GM13977 (cell line): ENCODE measurements at places on chromosomes 7 and 10.

GRCh38 chr10:110684800-110685446, 40.8 kb downstream of the RBM20 start:
- no peak for DNase-seq

DNA sequence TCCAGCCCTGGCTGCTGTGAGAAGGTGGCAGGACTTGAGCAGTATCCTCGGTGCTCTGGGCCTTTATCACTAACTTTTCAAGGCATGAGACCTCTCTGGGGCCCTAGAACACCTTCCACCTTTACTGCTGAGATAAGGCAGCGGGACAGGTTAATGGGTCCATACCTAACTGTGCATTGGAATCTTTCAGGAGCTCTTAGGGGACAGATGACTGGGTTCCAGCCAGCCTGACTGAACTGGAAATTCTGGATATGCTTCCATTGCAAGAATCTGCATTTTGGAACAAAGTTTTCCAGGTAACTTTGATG, 73.0 kb downstream of the ATXN7L1 start:
- DNase-seq = no peak

DNA sequence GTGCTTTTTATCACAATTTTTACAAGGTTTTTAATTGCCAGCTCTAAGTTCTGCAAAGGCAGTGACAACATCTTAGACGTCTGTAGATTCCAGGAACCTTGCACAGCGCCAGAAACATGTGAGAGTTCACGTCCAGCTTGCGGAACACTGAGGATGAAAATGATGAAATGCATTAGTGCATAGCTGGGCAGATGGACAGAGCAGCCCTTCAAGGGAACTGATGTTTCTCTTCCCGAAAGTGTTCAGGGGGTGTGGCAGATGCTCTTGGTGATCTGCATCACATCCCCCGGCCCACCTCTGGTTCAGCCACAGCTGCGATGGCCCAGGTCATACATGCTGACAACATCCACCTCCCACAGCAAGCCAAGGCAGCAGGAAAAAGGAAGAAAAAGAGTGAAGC, 40.9 kb downstream of the ITIH5 start:
- no peak for DNase-seq

DNA sequence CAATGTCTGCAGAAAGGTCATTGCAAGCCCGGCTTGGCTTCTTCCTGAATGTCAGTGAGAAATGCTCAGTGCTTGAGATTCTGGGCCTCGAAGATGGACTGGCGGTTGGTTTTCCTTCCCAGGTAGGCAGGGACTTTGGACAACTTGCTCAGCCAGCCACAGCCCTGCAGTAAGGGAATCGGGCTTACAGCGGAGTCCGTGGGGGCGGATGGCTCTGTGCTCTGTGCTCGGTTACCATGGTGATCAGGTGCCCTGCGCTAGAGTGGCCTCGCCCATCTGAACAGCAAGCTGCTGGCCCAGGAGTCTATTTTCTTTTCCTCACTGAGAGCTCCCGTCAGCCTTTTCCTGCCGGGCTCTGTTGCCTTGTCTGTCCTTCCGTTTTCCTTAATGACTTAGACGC, 77.8 kb upstream of the SH2B2 start:
- DNase-seq = no peak

DNA sequence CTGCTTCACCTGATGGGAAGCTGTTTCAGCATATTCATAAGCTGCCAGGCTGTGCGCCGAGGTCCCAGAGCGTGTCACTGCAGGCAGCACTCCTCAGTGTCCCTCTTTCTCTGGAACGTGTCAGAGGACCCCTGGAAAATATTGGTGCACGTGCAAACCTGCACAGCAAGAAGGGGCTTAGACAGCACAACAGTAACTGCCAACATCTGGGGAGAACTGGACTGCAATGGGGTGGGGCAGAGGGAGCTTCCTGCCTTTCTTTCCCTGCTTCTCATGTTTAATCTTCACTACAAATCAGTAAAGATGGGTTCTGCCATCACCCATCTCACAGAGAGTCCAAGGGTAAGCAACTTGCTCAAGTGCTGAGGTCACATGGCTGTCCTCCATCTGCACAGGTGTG, 86.5 kb upstream of the GPR26 start:
- DNase-seq = no peak

DNA sequence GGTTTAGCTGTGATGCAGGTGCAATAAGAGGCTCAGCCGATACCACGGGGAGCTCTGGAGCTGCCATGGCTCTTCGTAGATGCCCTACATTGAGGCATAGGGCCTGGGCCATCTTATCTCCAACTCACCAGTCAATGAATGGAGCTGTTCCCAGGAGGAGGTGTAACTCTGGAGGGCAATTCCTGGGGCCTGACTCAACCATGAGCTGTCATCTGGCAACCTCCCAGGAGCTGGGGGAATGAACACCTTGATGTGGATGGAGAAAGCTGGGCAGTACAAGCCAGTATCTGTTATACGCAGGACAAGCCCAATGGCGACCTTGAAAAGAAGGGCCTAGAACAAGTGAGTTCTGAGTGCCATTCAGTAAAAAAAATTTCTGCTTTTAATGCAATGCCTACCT, 224.0 kb upstream of the PLXDC2 start:
- DNase-seq = no peak

DNA sequence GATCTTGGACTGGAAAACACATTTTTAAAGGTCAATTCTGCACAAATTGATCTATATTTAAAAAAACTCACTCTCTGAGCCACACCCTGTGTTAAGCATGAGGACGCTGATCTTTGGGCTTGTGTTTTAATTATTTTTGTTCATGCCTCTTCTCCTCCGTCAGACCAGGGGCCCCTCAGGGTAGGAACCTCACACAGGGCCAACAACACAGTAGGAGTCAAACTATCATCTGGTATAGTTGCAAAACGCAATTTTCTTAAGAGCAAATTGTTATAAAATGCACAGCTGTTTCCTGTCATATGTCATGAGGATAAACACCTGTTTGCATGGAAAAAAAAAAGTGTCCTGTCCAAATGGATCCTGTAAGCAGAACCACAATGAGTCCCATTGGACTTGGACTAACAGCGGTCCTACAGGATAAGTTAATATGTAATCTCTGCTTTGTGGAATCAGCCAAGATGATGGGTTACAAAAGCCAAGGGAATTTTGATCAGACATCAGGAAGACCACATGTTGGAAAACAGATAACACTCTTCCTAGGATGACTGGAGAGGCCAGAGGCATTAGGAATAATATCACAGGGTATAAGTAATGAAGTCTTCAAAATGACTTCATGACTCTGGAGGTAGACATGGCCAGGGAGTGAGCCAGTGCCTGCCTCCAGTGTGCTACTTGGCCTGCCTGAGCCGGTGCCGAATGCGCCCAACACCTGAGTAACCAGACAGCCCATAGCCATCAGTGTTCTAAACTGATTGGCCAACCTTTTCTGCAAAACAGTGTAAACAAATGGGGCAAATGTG, 184.9 kb upstream of the ADCY1 start:
- DNase-seq = no peak

DNA sequence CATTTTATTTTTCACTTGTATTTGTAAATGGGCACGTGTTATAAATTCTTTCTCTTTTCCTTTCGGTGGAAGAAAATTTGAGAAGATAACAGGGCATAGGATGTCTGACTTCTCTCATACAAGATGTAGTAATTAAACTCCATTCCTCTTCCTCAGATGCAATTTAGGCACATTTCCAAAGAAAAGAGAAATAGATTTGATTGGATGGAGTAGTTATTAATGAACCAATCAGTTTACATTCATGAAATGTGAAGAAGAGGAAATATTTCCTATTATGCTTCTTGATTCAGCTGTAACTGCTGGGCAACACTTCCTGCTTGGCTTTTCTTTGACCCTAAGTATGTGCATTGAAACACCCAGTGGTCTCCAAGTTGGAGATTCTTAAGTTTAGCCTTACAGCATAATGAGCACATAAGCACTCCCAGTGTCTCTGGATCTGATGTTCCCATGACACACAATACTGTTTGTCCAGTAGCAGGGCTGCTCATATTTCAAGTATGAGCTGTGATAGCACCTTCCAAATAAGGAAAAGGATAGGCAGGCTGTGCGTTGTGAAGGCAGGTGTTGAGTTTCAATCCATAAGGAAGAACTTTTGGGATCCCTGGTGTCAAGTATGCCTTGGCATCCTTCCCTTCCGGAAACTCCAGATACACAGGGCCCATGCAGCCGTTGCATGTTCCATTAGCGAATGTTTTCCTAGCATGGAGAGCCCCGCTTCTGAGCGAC, 33.4 kb upstream of the COBL start:
- DNase-seq = no peak

GRCh38 chr10:105243381-105243780, 602.3 kb downstream of the SORCS3 start:
- DNase-seq = no peak

- DNase-seq = no peak
These were observed 24.5 kb upstream of the GTF2IRD1 start for GRCh38 chr7:74429153-74429747.

DNA sequence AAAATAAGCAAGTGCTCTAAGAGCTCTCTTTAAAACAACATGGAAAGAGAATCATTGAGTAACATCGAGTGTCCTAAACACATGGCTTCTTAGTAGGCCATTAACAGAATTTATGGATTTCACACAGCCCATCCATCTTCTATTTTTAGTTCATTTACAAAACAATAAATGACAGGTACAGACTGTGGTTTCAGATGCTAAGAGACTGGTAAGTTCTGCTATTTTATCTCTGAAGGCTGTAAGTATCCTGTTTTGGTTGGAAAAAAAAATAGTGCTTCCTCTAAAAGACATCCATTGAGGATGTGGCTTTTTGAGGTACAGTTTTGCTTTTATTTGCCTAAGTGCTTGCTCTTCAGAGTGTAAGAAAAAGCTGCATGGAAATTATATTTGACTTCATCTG, 27.4 kb upstream of the GNAI1 start:
- DNase-seq = no peak

DNA sequence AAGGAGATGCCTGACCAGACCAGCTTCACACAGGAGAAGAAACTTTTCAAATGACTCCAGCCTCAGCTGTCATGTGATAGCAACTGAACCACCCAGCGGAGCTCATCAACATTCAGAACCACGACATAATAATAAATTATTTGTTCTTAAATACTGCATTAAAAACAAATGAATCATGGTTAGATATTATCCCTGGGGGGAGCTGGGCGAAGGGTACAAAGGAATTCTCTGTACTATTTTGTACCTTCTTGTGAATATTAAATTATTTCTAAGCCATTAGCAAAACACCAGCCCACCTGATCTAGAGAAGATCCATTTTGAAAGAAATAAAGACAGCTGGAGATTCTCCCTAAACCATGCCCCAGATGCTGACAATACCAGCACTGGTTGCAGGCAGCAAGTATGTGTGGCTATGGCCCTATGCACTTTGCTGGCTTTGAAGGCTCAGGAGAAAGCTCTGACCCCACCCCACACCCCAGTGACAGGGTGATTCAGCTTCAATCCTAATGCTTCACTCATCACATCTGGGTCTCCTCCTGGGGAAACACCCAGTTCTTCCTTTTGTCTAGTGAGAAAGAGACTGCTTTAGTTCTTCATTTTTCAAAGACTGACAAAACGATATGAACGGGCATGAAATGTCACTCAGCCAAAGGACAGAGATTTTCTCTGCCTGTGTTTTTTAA, 45.5 kb upstream of the NKX2-3 start:
- DNase-seq = no peak

DNA sequence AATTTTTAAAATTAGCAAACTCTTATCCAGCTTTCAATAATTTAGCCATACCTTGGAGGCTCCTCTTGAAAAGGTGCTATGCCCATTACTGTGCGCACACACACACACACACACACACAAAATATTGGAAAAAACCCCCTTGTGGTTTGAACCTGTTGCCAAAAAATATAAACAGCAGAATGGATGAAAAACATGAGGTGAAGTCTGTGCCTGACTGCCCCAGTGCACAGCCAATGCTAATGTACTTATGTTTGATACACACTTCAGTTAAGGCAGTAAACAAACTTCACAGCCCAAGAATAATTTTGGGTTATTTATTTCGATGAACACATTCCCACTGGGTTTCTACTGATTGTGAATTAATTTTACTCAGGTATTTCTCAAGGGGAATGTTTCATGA, 113.2 kb upstream of the SEM1 start:
- DNase-seq = no peak

GRCh38 chr7:34036972-34037792, 131.8 kb downstream of the BMPER start:
- no peak for DNase-seq

DNA sequence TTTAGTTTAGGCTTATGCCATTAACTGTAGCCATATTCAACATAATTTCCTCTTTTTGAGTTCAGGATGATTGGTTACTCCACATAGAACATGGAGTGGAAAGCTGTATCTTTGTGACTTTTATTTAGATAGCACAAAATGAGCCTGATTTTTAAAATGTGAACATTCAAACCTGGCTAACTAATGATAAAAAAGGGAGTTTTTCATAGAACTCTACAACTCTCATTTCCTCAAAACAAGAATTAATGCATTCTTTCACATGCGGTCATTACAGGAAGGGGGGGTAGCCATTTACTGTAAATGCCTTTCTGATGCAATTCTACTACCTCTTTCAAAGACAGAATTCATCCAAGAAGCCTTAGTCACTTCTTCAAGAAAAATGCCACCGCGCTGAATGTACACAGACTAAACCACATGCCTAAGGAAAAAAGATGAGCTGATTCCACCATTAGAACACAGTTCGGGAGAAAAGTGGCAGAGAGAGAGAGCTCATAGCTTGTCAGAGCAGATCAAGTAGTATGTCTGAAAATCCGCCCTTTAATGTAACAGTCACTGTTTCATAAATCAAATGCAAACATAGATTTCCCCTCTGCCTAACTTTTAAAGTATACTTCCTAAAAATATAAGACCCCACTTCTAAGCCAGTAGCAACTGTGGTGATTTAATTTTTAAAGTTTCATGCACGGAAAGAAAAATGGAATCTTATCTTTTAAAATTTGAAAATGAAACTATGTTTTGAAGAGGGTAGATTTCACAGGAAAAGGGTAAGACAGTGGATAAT, 226.4 kb upstream of the KLF14 start:
- peak; percentile 35 for DNase-seq

DNA sequence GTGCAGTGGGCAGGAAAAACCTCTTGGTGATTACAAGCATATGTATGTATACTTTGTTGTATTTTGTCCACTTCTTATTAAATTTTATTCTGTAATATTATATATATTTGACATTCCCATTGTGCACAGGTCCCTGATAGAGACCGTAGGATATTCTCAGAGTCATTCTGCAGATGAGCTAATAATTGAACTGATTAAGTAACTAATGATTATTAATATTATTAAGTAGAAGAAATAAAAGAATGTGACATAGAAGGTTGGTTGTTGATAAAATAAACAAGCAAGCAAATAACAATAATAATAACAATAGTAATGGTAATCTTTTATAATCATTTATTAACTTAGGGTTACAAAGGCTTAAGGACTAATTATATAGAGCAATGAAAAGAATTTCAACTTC, 780.6 kb upstream of the ZWINT start:
- no peak for DNase-seq
